ENCODE measurements at places on chromosomes 6 and 20.

- DNase-seq, result no peak
These were observed 522.2 kb upstream of the JAG1 start for GRCh38 chr20:11195899-11196558.

- no peak for DNase-seq
These were observed 750.8 kb upstream of the SLC35B3 start for GRCh38 chr6:9186148-9186547.

DNA sequence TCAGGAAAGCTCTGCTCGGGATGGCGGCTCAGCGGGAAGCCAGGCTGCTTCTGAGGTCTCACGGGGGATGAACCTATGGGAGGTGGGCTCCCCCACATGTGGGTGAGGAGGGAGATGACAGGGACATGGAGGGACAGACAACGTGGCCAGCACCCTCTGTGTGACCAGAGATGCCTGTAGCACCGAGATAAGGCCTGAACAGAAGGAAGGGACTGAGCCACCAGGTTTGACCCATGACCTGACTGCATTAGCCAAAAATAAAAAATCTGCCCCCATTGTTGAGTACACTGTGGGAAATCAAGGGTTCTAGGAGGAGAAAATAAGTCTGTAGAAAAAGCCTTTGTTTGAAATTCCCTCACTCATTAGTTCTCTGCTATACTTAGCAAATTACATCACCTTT, 105.7 kb downstream of the RNASET2 start:
- DNase-seq, result no peak

- peak; percentile 8 for DNase-seq
These were observed 49.2 kb downstream of the GMDS start for GRCh38 chr6:2196079-2196679.

- no peak for DNase-seq
These were observed 188.2 kb downstream of the FNDC1 start for GRCh38 chr6:159357211-159357915.

Data from SHP77 treated with DMSO at 0.1 percent for 48 hours (cell line).